Mammary epithelial cell (primary cell): ENCODE measurements at places on chromosomes 5 and 9.

DNA sequence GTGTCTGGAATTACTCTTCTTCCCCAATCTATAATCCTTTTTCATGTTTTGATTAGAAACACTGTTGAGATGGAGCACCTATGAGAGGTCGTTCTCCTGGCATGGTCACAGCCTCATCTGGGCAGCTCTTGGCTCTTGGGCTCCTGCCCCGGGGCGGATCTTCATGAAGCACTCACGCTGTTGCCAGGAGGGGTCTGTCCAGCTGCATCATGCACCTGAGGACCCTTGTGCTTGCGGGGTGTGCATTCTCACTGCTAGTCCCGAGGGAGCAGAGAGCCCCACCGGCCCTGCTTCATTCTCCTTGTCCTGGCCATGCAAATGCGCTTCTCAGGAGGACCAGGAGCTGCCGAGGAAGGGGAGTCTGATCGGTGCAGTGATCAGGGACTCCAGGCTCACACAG, 117.6 kb upstream of the S1PR3 start:
- DNase-seq = no peak

GRCh38 chr5:55052383-55052931, 28.4 kb downstream of the GZMK start:
- DNase-seq = peak; percentile 57

- DNase-seq = no peak
These were observed 94.9 kb upstream of the NMUR2 start for GRCh38 chr5:152499814-152500535.

- DNase-seq = no peak
These were observed 2.6 kb upstream of the TXNDC8 start for GRCh38 chr9:110340306-110340705.

DNA sequence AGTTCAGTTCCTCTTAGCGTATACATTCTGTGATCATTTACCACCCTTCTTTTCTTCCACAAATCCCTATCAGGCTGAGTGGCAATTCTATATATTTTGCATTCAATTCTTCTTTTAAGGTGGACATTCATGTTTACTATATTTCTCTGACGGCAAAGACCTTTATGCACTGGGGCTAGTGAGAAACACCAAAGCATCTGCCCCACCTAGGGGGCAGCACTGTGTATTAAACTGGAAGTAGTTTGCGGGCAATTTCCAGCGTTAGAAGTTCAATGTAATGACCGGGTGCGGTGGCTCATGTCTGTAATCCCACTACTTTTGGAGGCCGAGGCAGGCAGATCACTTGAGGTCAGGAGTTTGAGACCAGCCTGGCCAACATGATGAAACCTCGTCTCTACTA, 27.9 kb upstream of the FBXL7 start:
- DNase-seq = no peak
